ENCODE measurements at places on chromosomes 5 and 9.

GRCh38 chr5:43555895-43556606 lies 826 bp downstream of the PAIP1 start:
- peak; percentile 40 for DNase-seq

DNA sequence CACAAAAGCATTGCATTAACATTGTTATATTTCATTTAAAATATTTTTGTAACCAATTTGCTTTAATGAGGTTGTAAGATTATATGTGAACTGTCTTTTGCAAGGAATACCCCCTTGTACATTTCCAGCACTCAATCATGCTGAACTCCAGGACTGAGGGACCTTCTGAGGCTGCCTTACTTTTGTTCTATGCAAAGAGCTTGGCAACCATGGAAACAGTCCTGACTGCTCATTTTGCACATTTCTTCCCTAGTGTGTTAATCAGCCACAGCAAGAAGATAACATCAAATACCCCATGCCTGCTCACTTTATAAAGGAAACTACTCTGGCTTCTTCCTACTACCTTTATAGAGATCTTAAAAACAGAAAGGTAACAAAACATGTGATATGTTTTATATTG lies 355.6 kb upstream of the IZUMO3 start:
- no peak for DNase-seq

DNA sequence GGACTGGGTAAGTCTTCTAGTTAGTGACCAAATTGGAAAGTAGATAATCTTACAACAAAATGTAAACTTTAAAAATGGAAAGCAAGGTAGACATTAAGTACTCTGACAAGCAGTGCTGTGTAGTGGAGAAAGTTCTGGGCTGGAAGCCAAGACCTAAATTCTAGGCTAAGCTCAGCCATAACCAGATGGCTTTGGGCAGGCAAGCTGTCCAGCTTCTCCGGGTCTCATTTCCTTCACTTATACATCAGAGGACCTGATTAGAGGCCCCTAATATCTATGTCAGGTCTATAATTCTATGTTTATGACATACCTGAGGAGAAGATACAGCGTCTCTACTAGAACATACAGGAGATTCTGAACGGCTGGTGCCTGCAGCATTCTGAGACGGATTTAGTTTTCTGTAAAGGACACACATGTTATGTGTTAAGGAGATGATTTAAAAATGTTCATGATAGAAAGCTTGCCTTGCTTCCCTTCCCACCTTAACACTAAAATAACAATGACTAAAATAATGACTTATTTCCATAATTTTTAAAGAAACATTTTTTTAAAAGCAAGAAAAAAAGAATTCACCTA lies 61.2 kb downstream of the ELL2 start:
- no peak for DNase-seq

DNA sequence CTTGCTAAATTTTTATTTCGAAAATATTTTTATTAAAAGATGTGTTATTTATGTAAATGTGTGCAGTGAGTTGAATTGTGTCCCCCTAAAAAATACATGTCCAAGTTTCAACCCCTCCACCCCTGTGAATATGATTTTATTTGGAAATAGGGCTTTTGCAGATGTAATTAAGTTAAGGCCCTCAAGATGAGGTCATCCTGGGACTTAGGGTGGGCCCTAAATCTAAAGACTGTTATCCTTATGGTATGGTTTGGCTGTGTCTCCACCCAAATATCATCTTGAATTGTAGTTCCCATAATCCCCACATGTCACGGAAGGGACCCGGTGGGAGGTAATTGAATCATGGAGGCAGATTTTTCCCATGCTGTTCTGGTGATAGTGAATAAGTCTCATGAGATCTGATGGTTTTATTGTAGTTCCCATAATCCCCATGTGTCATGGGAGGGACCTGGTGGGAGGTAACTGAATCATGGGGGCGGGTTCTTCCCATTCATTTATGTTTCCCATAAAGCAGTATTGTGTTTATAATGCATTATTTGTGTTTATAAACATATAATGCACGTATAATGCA lies 1.5 kb upstream of the TMED7 start:
- no peak for DNase-seq

GRCh38 chr5:18393565-18394442 lies 759.5 kb downstream of the TAF11L14 start:
- DNase-seq: peak; percentile 83

DNA sequence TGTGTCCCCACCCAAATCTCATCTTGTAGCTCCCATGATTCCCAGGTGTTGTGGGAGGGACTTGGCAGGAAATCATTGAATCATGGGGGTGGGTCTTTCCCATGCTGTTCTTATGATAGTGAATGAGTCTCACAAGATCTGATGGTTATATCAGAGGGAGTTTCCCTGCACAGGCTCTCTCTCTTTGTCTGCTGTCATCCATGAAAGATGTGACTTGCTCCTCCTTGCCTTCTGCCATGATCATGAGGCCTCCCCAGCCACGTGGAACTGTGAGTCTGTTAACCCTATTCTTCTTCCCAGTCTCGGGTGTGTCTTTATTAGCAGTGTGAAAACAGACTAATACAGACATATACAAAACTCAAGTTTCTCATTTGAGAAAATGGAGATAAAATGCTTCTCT lies 139.3 kb downstream of the FBXL7 start:
- no peak for DNase-seq

- peak; percentile 67 for DNase-seq
Measured at GRCh38 chr5:125484742-125485641, 738.6 kb upstream of the ZNF608 start.

DNA sequence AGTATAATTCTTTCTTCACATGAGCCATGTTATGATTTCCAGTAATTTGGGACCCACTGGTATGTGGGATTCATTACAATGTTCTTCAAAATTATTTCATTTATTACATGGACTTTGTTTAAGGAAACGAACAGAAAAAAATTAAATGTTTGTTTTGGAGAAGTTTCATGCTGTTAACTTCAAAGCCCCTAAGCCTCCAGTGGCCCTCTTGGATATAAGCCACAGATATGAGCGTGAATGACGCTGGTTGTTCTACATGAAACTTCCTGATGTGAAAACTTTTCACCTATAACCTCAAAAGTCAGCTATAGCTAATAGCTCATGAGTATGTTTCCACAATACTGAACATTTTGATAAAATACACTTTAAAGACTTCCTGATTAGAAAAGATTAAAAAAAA lies 334.2 kb downstream of the PDE4D start:
- no peak for DNase-seq

DNA sequence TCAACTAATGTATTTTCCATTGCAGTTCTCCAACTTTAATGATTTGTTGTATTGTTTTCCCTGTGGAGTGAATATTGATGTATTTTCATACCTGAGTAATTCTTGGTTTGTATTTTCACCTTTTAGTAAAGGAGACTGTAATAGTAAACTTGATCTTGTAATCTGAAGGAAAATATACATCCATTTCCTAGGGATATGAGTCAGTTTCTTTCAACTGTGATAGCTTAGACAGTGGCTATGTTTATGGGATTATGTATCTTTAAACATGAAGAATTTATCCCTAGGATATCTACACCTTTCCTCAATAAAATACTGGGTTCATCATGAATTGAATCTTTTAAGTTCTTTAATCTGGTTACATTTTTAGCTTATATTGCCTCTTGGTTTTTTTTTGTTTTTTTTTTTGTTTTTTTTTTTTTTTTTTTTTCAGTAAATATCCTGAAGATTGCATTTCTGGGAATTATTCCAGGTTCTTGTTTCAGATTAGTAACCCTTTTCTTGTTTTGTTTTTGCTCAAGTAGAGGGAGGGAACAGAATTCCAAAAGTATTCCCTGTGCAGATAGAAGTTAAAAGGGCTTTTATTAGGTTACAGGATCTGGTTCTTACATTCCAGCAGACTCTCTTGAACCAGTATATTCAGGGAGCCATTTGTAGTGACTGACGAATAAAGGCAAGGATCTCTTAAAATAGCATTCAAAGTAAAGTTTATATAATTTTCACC lies 7.1 kb downstream of the WDR36 start:
- peak; percentile 21 for DNase-seq

DNA sequence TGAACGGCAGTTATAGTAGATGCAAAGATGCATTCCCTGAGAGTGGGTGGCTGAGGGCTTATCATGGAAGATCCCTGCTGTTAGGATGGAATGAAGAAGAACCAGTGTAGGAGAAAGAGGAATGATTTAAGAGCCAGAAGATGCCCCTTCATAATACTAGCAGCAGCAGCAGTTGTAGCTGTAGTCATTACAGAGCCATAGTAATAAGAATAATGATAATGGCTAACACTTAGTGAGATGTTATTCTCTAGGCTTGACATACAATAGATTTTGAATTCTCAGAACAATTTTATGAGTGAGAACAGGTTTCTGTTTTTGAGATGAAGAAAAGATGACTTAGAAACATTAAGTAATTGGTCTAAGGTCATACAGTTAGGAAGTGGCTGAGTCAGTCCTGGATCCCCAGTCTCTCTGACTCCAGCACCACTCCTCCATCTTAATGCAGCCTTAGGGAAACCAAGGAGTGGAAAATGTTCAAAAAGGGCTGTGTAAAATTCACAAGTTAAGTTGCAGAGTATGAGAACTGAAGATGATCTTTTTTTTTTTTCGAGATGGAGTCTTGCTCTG lies 459.4 kb upstream of the SGCD start:
- no peak for DNase-seq

GRCh38 chr5:146047396-146047795 lies 58.0 kb downstream of the PLAC8L1 start:
- DNase-seq: no peak

DNA sequence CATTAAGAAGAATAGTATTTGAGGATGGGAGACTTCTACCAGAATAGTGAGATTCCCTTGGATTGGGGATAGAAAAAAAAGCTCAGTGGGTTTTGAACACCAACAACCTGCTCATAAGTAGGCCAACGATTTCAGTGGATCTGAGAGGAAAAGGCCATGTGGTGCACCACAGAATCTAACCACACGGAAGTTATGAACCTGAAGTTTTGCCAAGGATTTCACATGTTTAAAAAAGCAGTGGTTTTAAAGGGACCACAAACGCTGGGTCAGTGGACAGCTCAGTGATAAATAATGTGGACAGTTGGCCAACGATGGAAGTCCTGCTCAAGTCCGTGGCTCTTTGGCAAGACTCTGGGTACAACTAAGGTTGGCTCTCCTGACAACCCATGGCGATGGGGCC lies 107.2 kb upstream of the TXNDC8 start:
- DNase-seq: no peak

- DNase-seq: no peak
Measured at GRCh38 chr5:164742025-164742424, 1236.6 kb downstream of the MAT2B start.

DNA sequence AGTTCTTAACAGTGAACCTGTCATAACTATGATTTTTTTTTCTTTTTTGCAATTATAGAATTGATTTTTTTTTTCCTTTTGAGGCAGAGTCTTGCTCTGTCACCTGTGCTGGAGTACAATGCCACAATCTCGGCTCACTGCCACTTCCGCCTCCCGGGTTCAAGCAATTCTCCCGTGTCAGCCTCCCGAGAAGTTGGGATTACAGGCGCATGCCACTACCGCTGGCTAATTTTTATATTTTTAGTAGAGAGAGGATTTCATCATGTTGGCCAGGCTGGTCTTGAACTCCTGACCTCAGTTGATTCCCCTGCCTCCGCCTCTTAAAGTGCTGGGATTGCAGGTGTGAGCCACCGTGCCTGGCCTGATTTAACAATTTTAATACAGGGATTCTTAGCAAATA lies 21.4 kb downstream of the UGCG start:
- no peak for DNase-seq

DNA sequence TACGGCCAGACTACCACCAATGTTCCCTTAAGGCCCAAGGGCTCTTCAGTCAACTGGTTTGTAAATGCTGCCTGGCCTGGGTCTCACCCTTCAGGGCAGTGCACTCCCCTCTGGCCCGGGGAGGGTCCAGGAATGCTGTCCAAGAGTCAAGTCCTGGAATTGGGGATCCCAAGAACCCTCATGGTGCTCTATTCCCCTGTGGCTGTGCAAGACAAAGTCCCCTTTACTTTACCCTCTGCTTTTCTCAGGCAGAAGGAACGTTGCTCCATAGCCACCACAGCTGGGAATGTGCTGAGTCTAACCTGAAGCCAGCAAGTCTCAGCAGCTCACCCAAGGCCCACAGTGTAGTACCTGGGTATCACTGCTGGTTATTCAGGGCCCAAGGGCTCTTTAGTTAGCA lies 51.3 kb upstream of the CRHBP start:
- no peak for DNase-seq

GRCh38 chr5:112012104-112012503 lies 255.1 kb upstream of the NREP start:
- DNase-seq: no peak

DNA sequence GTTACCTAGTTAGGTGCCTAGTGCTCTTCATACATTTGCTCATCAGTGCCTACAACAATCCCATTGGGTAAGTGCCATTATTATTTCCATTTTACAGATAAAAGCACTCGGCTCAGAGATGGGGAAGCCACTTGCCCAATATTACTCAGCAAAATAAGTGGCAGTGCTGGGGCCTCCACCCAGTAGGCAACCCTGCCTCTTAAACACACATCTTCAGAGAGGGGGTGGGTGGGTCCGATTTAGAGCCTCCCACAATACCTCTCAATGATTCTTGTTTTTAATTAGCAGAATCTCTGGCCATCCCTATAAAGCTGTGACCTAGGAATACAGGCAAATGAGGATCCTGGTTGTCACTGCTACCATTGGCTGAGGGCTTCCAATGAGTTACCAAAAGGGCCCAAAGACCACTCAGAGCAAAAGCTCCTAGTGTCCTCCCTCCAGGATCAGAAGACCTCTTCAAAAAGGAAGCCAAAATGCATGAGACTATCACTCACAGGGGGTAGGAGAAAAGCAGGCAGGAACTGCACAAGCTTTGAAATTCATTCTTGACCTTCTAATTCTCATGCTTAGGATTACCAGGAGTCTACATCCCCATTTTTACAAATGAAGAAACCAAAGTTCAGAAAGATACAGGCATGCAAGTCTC lies 36.1 kb upstream of the UBE2D2 start:
- DNase-seq: no peak

GRCh38 chr5:175800656-175801081 lies 70.7 kb upstream of the CPLX2 start:
- DNase-seq: no peak

- DNase-seq: no peak
Measured at GRCh38 chr9:2151171-2151570, 136.0 kb downstream of the SMARCA2 start.

DNA sequence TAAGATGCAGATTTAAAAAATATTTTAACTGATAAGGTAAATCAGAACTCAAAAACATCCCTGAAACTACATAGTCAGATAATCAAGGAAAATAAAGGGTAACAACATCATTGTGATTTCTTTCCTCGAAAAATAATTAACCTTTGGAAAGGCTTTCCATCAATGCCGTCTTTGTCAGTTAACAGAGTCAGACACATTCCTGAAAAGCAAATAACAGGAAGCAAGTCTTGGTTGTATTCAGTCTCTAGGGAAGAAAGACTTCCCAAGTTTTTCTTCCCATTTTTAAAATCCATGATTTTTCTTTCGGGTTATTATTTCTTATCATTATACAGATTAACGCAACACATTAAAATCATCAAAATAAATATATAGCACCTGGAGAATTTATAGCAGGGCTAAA lies 256.4 kb upstream of the CDH6 start:
- no peak for DNase-seq

DNA sequence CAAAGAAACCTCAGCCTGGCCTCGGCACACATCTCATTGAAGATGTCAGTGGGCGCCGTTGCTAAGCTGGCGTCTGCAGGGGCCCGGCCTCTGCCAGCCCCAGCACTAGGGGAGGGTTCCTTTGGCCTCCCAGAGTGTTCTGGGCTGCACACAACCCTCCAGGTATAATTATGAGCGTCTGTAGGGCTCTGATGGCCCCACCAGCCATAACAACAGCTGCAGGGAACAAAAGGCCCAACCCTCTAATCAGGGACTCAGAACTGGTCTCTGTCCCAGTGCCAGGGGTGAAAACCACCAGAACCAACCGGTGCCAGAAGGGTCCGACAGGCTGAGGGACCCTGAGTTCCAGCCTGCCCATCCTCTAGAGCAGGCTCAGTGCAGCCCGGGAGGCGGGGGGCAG lies 39.5 kb upstream of the SLC12A7 start:
- no peak for DNase-seq

Data from kidney capillary endothelial cell (primary cell).